Activated CD8-positive, alpha-beta memory T cell treated with anti-CD3 and anti-CD28 coated beads, Interleukin-2, amount 50 U/mL, for 48 hours (primary cell): ENCODE measurements at places on chromosomes 7 and 10.
A peak's percentile ranks its signal among the peaks of the same experiment; 100 is the strongest.

- DNase-seq, result no peak
Measured at GRCh38 chr10:100419911-100420449, 42.8 kb upstream of the WNT8B start.

GRCh38 chr7:23662124-23662983, 17.6 kb upstream of the FAM221A start:
- no peak for DNase-seq

DNA sequence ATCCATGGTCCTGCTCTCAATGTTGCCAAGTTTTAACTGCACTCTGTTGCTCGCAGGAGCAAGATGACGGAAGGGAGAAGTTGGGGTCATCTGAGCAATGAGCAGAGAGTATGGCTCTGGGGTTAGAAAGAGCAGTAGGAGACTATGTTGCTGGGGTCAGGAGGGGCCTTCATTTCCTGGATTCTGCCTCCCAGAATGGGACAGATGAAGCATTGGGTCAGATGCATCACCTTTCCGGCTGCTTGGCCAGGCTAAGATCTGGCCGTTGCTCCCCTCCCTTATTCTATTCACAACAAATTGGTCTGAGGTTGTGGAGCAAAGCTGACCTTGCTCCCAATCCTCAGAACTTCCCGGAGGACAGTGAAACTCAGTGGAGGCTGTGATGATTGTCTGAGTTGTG, 22.4 kb downstream of the STMP1 start:
- no peak for DNase-seq

DNA sequence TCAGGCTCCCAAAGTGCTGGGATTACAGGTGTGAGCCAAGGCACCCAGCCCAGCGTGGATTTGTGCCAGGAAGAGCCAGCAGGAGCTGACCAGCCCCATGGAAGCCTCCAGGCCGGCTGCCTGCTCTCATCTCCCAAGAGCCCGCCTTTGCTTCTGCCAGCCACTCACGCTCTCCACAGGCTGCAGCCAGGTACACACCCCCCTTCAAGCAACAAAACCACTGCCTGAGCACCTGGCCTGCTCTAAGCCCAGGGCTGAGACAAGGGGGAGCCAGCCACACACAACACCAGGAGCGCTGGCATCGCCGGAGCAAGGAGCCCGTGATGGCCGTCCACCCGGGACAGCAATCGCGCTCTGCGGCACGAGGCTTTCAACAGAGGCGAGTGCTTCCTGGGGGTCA, 34.5 kb downstream of the MAD1L1 start:
- peak; percentile 38 for DNase-seq

GRCh38 chr7:32660936-32661335, 165.6 kb downstream of the AVL9 start:
- no peak for DNase-seq
